ENCODE measurements at places on chromosomes 2 and 18. TPM values are rescaled to one million over a fixed set of nuclear protein-coding genes. Genes with fewer than 3 reads are reported as not detected.

The BCL11A gene
- 29.8 TPM for polyA plus RNA-seq

The ONECUT2 gene
- 0.09 TPM for polyA plus RNA-seq

DNA sequence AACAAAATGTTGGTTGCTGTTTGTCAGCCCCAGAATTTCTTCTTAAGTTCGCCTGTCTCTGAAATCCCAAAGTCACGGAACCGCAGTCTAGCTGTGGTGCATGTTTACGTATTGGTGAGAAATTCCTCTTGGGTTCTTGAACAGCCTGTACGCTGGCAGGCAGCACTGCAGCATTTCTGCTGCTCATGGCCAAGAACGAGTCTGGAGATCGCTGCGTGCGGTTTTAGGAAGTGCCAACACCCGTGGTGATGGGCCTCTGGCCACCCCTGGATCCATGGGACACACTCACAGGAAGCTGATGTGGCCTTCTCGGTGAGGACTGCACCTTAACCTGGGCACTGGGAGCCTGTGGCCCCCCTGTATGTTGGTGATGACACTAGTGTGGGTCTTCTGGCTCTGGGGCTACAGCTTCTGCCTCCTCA, 23.7 kb downstream of the ASB1 start:
- DNase-seq, result no peak

- no peak for DNase-seq
These were observed 320.6 kb upstream of the TFPI start for GRCh38 chr2:187874786-187875185.

- DNase-seq, result no peak
These were observed 44.8 kb downstream of the KCMF1 start for GRCh38 chr2:85015653-85016360.

DNA sequence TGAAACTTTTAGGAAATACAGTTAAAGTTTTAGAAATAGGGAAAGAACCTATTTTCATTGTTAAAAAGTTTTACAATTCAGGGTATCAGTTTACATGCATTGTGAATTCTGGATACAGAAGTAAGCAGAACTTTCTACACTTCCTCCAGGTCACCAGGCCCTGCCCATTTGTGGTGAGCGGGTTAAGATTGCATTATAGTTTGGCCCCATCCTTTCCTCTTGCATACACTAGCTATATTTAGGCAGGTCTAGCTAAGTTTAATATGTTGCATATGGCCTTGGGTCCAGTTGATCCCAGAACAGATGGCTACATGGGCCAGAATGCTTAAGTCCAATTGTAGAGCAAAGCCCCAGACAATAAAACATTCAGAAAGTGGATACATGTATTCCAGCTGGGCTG, 4.8 kb downstream of the VWA3B start:
- DNase-seq, result no peak

DNA sequence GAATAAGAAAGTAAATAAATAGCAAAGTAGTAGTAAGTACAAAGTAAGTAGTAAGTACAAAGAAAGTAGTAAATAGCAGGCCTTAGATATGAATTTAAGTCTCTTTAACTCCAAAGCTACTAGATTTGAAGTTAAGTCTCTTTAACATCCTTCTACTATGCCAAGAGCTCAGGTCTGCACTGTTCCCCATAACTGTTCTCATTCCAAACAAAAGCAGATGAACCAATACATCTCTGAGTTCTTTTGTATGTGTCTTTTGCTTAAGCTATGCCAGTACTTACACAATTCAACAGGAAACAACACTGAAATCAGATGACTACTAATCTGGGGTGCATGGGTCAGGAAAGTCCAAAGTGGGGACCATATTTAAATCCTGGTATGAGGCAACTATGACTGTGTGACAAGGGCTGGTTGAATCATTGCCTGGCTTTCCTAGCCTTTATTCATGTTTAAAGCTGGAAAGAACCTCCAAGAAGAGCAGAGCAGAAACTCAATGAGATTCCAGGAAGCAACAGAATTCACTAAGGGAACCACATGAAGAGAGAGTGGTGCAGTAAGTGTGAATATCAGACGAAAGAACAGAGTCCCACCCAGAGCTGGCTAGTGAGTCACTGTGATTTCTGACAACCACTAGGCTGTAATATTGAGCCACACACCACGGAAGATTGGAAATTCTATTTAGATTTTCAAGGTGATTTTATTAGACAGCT, 51.0 kb upstream of the CYP26B1 start:
- no peak for DNase-seq

DNA sequence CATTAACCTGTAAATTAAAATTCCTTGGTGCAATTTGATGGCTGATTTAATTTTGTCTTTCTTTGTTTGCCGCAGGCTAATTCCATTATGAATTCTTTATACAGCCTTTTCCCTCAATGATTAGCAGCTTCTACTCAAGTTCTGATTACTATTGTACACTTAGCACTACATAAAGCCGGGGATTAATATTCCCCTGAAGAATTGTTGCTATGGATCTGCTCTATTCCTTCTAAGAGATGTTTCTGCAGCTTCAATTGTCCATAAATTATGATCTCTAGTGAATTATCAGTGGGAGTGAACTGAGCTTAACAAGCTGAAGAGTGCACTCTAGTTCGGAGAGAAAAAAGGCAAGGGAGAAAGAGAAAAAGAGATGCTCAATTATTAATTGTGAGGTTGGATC, 433.7 kb upstream of the SPRED2 start:
- DNase-seq, result no peak

Measured in right lung (tissue), 10 donors.